ENCODE measurements at places on chromosomes 4 and X. TPM values are rescaled to one million over a fixed set of nuclear protein-coding genes. Genes with fewer than 3 reads are reported as not detected.

TCEAL2 gene
- total RNA-seq: not detected

NAP1L2 gene
- not detected for total RNA-seq

CHRDL1 gene
- total RNA-seq: not detected

TCEAL9 gene
- 90.5 TPM for total RNA-seq

OPHN1 gene
- total RNA-seq: 3.1 TPM

MAGEB2 gene
- not detected for total RNA-seq

MAGED4B gene
- total RNA-seq: 63.1 TPM

KANTR gene
- total RNA-seq: 10.6 TPM

SLC2A9 gene
- 4.1 TPM for total RNA-seq

LNX1 gene
- total RNA-seq: 1.0 TPM

TIGD4 gene
- 0.24 TPM for total RNA-seq

SSR4 gene
- total RNA-seq: 302 TPM

IL21 gene
- total RNA-seq: not detected

CLIC2 gene
- 0.88 TPM for total RNA-seq

ZFYVE28 gene
- total RNA-seq: 8.0 TPM

PPBP gene
- 1.2 TPM for total RNA-seq

CLCN5 gene
- total RNA-seq: 4.4 TPM

CFAP99 gene
- total RNA-seq: not detected

MUC7 gene
- not detected for total RNA-seq

USP9X gene
- total RNA-seq: 33.9 TPM

SYN1 gene
- 3.5 TPM for total RNA-seq

DDX60 gene
- total RNA-seq: 10.4 TPM

CFAP299 gene
- not detected for total RNA-seq

BRCC3 gene
- 8.2 TPM for total RNA-seq

GUCY1A1 gene
- 0.39 TPM for total RNA-seq

SLC25A6 gene
- total RNA-seq: 634 TPM

RIPPLY1 gene
- not detected for total RNA-seq

NHS gene
- total RNA-seq: 5.9 TPM

PPP2R2C gene
- total RNA-seq: 0.26 TPM

ABLIM2 gene
- total RNA-seq: not detected

VCX3B gene
- not detected for total RNA-seq

SLC38A5 gene
- total RNA-seq: 78.2 TPM

CETN2 gene
- total RNA-seq: 30.1 TPM

PABPC5 gene
- 1.2 TPM for total RNA-seq

CSN1S1 gene
- not detected for total RNA-seq

MAGEA1 gene
- not detected for total RNA-seq

CT55 gene
- total RNA-seq: not detected

SMAD1 gene
- 35.1 TPM for total RNA-seq

SYTL5 gene
- 1.4 TPM for total RNA-seq

CXCL5 gene
- 10.9 TPM for total RNA-seq

MAGEA4 gene
- total RNA-seq: not detected

TLR10 gene
- not detected for total RNA-seq

UCHL1 gene
- total RNA-seq: 1,497 TPM

VSIG1 gene
- total RNA-seq: 0.32 TPM

GRIA2 gene
- total RNA-seq: not detected

PLS3 gene
- 64.3 TPM for total RNA-seq

NUP62CL gene
- not detected for total RNA-seq

DAPP1 gene
- total RNA-seq: 0.39 TPM

TRIM2 gene
- 27.1 TPM for total RNA-seq

AR gene
- total RNA-seq: 3.6 TPM

HOPX gene
- 2.2 TPM for total RNA-seq

All from epithelial cell of alveolus of lung (primary cell).